ENCODE measurements at places on chromosomes 6 and 20. TPM values are rescaled to one million over a fixed set of nuclear protein-coding genes. Genes with fewer than 3 reads are reported as not detected.
A peak's percentile ranks its signal among the peaks of the same experiment; 100 is the strongest.

DNA sequence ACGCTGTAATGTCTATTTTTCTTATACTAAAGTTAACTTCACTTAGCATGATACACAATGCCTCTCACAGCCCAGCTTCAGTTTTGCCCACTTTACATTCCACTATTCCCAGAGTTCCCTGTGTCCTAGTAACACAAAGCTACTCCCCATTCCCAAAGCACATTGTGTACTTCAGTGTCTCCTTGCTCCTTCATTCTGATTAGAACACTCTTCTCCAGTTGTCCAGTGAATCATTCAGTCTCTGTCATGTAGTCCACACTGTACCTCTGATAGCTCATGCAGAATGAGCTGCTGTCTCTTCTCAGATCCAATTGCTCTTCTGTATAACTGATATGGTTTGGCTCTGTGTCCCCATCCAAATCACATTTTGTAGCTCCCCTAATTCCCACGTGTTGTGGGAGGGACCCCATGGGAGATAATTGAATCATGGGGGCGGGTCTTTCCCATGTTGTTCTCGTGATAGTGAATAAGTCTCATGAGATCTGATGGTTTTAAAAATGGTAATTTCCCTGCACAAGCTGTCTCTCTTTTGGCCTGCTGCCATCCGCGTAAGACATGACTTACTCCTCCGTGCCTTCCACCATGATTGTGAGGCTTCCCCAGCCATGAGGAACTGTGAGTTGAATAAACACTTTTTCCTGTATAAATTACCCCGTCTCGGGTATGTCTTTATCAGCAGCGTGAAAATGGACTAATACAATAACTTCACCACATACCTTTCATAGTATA, 2.1 kb upstream of the TMX4 start:
- no peak for DNase-seq

The SAMD3 gene
- 0.84 TPM for total RNA-seq

The AIF1 gene
- total RNA-seq = 60.1 TPM

The SLC17A2 gene
- total RNA-seq = not detected

- DNase-seq = no peak
Observed at GRCh38 chr20:39214828-39215227, 252.7 kb downstream of the DHX35 start.

The ME1 gene
- 31.7 TPM for total RNA-seq

GRCh38 chr20:61761453-61762166, 304.1 kb downstream of the TAF4 start:
- DNase-seq = no peak

GRCh38 chr20:51160821-51161220, 137.9 kb upstream of the KCNG1 start:
- no peak for DNase-seq

GRCh38 chr20:6566821-6567220, 200.7 kb upstream of the BMP2 start:
- DNase-seq = no peak

DNA sequence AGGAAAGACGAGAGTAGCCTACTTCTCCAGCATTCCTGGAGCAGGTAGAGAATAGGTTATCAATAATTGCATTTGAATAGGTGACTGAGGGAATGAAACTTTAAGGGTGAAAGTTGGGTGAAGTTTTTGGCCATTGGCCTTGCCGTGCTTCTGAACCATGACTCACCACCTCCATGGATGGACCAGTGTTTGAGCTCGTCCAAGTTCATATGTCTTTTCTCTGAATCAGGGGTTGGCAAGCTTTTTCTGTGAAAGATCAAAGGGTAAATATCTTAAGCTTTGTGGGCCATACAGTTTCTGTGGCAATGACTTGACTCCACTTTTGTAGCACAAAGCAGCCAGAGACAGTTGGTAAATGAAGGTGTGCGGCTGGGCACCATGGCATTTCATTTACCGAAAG, 31.8 kb downstream of the SNRNP48 start:
- DNase-seq = no peak

DNA sequence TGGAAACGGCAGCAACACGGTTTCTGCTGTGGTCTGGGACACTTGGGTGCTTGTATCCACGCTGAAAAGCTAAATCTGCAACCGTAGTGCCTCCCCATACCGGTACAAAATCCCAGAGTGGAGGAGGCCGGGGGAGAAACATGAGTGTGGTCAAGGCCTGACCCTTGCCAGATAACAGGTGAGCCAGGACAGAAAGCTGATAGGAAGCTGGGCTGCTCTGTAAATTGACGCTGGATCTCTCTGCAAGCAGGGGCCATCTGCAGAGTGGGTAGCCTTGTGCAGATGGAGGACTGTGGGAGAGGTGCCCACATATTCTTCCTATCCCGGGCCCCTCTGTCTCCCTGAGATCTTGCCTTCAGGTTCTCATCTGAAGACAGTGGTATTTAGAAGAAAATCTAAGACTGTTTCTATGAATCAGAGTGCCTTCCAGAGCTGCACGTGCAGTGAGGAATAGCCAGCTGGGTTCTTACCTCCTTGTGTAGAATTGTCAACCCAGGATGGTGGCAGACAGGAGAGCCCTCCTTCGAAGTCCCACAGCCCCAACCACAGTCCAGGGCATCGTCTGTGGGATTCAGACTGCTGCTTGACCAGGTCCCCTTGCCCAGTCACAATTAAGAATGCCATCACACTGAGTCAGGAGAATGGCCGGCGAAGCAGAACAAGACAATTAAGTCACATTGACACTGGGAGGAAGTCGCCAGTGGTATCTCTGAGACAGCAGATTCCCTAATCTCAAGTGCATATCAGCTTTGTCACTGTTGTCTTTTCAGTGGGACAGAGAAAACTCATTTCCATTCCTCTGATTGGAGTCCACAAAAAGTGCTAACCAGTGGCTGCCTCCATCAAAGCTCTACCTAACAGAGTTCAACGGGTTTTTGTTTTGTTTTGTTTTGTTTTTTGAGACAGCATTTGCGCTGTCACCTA, 100.0 kb upstream of the RIPOR2 start:
- DNase-seq = no peak

The ADAM33 gene
- total RNA-seq = 30.7 TPM

- DNase-seq = peak; percentile 12
Observed at GRCh38 chr6:13277231-13277630, 51.1 kb downstream of the TBC1D7 start.

DNA sequence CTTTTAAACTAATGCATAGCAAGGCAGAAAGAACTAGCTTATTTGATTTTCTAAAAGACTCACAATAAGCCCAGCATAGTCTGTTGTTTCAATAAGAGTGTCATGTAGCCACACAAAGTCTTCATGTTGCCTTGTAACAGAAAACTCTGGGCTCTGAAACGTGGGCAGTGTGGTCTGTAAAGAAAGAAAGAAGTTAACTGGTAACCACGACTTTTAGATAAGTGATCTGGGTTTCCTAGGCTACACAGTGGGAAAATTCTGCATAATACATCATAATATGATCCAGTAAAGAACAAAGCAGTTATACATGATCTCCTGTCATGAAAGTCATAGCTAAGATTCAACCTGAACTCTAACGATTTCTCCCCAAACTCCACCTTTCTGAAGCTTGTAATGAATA, 13.3 kb downstream of the SNX5 start:
- DNase-seq = no peak

The LAMA2 gene
- 82.9 TPM for total RNA-seq

DNA sequence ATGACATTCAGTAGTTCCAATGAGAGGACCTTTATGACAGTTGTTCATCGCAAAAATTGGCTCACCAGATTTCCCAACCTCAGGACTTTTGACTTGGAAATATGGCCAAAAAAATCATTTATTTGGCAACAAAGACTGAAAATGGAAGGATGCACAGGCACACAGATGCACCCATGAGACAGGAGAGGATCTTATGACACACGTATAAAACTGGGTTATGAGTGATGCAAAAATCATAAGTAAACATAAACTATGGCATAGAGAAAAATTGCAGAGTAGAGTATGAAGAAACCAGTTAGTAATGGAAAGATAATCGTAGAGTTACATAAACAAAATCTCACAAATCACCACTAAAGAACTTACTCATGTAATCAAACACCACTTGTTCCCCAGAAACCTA, 546.9 kb downstream of the ADGRB3 start:
- no peak for DNase-seq

DNA sequence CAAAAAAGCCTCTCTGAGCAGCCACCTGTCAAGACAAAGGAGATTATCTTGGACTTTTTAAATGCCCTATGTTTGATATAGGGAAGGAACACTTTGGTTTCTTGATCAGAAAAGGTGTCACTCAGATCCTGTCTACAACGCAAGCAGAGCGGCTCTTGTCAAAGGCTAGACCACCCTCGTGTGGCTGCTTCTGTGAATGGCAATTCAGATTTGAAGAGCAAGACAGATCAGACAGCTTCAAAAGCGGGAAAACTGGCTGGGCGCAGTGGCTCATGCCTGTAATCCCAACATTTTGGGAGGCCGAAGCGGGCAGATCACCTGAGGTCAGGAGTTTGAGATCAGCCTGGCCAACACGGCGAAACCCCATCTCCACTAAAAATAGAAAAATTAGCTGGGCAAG, 10.1 kb upstream of the NXT1 start:
- no peak for DNase-seq

GRCh38 chr6:89706121-89706520, 67.6 kb upstream of the LYRM2 start:
- no peak for DNase-seq

DNA sequence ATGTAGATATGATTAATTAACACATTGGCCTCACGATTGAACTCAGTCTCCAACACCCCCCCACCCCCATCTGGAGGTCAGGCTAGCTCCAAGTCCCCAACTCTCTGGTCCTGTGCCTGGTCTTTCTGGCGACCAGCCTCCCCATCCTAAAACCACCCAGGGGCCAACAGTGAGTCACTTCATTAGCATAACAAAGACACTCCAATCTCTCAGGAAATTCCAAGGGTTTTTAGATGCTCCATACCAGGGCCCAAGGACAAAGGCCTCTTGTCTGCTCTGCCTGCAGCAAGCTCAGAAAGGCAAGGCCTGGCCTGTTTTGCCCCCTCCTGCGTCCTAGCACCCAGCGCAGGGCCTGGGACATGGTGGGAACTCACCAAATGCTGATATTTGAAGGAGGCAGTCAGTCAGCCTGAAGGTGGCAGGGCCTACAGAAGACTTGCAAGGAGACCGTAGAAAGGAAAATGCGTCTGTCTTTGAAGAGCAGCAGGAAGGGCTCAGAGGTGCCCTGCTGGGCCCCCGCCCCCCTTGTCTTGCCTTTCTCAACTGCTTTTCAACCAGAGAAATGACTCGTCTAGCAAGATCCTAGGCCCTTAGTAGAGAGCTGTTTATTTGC, 184.7 kb downstream of the CDH4 start:
- DNase-seq = no peak

The CRIP3 gene
- 0.58 TPM for total RNA-seq

DNA sequence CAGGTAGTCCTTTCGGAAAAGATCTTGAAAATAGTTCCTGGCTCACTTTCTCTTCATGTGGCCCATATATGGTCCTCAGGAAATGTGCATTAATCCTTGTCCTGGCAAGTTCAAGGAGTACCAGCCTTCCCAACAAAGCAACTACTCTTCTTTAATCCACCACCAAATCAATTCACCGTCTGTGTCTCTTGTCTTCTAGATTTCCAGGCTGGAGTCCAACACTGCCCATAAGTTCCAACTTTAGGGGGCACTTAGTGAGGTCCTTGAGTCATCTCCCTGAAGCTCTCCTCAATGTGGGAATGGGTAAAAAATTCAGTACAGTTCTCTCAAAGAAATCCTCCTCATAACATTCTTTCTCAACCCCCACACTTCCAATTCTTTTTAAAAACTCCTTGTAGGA, 6.9 kb upstream of the DAAM2 start:
- no peak for DNase-seq
